ENCODE measurements at places on chromosomes 12 and 14.

GRCh38 chr12:126772171-126772864, 1494.7 kb upstream of the TMEM132C start:
- DNase-seq, result no peak

GRCh38 chr12:31362759-31363415, 36.9 kb upstream of the SINHCAF start:
- peak; percentile 52 for DNase-seq

- DNase-seq, result no peak
These were observed 22.1 kb upstream of the CEP83 start for GRCh38 chr12:94481734-94482133.

- no peak for DNase-seq
These were observed 8.5 kb upstream of the PLEKHH1 start for GRCh38 chr14:67524634-67524963.

DNA sequence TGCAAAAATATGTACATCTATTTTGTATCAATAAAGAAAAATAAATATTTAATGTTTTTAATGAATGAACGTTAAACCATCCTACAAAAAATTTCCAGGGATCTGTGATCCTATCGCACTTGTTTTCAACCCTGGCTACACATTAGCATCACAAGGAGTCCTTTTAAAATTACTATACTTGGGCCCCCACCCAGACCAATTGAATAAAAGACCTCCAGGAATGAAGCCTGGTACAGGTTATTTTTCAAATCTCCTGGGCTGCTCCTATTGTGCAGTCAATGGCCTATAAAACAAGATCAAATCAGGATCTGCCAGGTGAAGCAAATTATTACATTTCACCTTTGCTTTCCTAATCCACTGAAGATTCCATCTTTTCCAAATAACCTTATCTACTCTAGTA, 33.4 kb upstream of the GXYLT1 start:
- no peak for DNase-seq

All from NCI-H2171 treated with DMSO at 0.1 percent for 48 hours (cell line).